Naive thymus-derived CD8-positive, alpha-beta T cell (primary cell): ENCODE measurements at places on chromosomes 16 and 17. TPM values are rescaled to one million over a fixed set of nuclear protein-coding genes. Genes with fewer than 3 reads are reported as not detected.

The GJD3 gene
- not detected for polyA plus RNA-seq

The AARS1 gene
- polyA plus RNA-seq: 22.9 TPM

The NQO1 gene
- polyA plus RNA-seq: 3.0 TPM

The EME1 gene
- 0.38 TPM for polyA plus RNA-seq

The DNAAF1 gene
- not detected for polyA plus RNA-seq

The CDH3 gene
- polyA plus RNA-seq: not detected

The NPIPA5 gene
- 0.29 TPM for polyA plus RNA-seq

The TRIM65 gene
- polyA plus RNA-seq: 13.4 TPM

The PSMD3 gene
- polyA plus RNA-seq: 45.4 TPM

The HOXB1 gene
- polyA plus RNA-seq: not detected

The TRPV2 gene
- 87.0 TPM for polyA plus RNA-seq

The TBC1D3B gene
- polyA plus RNA-seq: not detected

The RTN4RL1 gene
- 0.25 TPM for polyA plus RNA-seq

The NLRC3 gene
- polyA plus RNA-seq: 17.1 TPM

The ALDH3A2 gene
- 22.0 TPM for polyA plus RNA-seq

The ST6GALNAC1 gene
- polyA plus RNA-seq: 0.07 TPM

The SLC16A13 gene
- 1.2 TPM for polyA plus RNA-seq

The KRTAP4-4 gene
- polyA plus RNA-seq: not detected

The CTRB1 gene
- polyA plus RNA-seq: not detected

The NOS2 gene
- not detected for polyA plus RNA-seq

The AP2B1 gene
- 52.0 TPM for polyA plus RNA-seq

The KCNJ12 gene
- 0.16 TPM for polyA plus RNA-seq

The KRT40 gene
- polyA plus RNA-seq: not detected

The HSD17B2 gene
- polyA plus RNA-seq: not detected

The LGALS9C gene
- polyA plus RNA-seq: not detected

The GCGR gene
- polyA plus RNA-seq: not detected

The KRTAP16-1 gene
- polyA plus RNA-seq: not detected

The CSH2 gene
- polyA plus RNA-seq: not detected

The OTOP3 gene
- polyA plus RNA-seq: not detected
